ENCODE measurements at places on chromosomes 3 and 15.

GRCh38 chr3:21754839-21755238 lies 3.8 kb upstream of the ZNF385D start:
- DNase-seq = no peak

DNA sequence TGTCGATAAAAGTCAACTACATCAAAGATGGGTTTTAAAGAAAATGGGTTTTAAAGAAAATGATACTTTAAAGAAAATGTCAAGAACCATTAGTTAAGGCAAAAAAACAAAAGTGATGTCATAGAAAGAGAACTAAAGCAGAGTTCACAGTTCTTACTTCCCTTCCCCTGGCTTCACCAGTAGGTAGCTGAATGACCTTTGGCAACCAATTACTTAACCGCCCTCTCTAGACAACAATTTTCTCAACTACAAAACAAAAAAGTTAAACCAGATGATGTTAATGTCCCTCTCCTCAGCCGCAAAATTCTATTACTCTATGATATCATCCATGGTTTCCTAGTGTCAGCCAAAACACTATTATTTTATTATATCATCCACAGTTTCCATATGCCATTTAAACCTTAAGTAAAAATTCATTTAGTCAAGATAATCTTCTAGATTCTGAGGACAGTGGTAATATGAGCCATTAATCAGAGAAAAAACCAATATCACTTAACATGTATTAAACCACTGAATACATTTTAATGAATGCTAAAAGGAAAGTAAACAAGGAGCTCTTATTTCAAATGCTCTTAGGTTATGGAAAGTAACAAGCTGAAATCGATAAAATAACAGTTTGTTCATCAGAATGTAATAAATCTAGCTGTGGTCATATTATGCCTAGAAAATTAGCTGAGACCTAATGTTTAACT lies 13.1 kb downstream of the RYK start:
- no peak for DNase-seq

- DNase-seq = no peak
Measured at GRCh38 chr3:169391672-169392071, 271.8 kb downstream of the MECOM start.

DNA sequence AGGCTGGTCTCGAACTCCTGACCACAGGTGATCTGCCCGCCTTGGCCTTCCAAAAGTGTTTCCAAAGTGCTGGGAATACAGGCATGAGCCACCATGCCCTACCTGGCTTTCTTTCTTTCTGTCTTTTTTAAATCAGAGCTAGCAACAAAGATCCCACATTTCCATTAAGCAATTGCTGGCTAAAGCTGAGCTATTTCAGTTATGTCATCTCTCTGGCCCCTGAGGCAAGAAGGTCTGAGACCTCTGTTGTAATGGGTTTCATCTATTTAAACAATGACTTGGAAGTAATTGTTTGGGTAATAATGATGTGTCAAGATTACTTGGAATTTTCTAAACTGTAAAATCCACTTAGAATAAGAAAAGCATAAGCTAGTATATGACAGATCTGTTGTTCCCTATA lies 30.2 kb upstream of the CRBN start:
- DNase-seq = no peak

DNA sequence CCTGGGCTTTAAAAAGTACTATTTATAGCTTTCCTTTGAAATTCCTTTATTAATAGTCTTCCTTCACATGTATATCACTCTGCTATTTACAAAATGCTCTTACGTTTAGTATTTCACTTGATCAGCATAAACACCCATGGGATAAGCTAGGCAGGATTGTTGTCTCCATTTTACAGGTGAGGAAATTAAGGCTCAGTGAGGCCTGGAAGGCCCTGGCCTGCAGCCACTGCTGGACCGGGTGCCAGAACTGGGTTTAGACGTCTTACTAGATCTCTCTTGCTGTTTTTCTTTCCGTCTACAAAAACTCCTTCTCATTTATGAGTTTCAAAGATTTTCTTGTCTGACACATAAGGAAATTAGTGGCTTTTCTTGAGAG lies 236.4 kb downstream of the LPP start:
- no peak for DNase-seq

DNA sequence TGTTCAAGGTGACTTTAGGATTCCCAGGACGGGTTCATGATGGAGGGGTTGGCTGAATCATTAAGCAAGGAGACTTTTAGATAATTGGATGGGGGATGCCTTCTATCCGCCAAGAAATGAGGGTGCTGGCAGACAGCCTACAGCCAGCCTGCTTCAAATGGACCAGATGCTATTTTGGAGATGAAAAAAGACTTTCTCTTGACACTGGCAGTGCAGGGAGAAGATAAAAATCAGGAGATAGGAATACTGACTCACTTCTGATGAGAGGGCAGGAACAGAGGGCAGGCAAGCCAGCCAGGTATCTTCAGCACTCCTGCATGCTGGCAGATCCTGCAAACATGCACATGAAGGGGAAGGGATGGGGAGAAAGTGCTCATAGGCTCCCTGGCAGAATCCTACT lies 7.7 kb upstream of the SYN2 start:
- no peak for DNase-seq

DNA sequence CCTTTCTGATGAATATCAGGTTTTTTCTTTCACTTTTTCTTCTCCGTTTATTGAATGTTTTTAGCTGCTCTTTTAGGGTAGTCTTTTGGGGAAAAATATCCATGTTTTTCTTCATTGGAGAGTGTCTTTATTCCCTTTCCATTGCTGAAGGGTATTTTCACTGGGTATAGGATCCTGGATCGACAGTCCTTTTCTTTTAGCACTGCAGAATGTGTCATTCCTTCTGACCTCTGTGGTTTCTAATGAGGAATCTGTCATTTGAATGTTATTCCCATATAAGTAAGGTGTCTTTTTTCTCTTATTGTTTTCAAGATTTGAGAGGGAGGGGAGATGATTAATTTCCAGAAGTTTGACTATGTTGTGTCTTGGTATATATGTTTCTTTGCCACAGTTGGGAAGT lies 96.8 kb downstream of the BBX start:
- no peak for DNase-seq

GRCh38 chr3:4270720-4271119 lies 32.4 kb upstream of the SETMAR start:
- no peak for DNase-seq

DNA sequence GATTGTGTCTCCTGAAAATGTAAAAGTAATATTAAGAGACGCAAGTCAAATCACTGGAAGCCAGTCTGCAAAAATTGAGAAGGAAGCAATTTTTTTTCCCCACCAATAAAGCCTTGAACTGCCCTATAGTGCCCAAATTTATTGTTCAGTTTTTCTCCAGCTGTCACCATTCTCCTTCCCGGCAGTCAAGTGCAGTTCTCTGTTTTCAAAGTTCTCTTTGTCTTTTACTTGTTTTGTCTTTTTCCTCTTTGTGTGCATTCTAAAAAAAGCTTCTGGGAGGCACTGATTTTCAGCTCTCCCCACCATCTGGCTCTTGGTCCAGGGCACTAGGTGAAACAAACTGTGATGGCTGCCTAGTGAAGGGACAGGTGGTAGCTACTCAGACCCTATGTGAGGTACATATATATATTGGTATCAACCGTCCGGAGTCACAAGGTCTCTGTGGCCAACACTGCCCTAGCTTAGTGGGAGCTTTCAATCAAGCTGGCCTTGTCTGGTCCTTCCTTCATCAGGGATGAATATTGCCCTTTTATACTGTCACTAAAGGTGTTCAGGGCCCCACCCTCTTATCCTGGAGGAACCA lies 6.1 kb upstream of the CLRN1 start:
- no peak for DNase-seq

DNA sequence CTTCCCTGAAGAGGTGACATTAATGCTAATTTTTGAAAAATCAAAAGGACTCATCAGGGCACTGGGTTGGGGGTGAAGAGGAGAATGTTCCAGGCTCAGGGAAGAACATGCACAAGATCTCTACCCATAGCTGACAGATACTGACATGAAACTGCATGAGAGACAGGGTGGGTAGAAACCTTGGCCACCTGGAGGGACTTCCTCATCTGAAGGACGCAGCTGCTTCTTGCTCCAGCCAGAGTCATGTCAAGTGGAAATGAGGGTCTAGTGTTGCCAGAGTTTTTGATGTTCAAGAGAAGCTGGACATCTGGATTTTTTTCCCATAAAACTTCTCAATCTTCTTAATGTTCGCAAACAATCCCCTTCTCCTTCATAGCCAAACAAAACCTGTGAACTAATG lies 29.7 kb downstream of the AMOTL2 start:
- no peak for DNase-seq

- no peak for DNase-seq
Measured at GRCh38 chr15:29656636-29657475, 165.4 kb downstream of the TJP1 start.
